Activated naive CD8-positive, alpha-beta T cell treated with anti-CD3 and anti-CD28 coated beads for 36 hours (primary cell): ENCODE measurements at places on chromosomes 16 and 17. TPM values are rescaled to one million over a fixed set of nuclear protein-coding genes. Genes with fewer than 3 reads are reported as not detected.

Gene IL17C
- not detected for total RNA-seq

Gene SRCIN1
- total RNA-seq, result 0.37 TPM

Gene MTSS2
- 6.9 TPM for total RNA-seq

Gene ABAT
- total RNA-seq, result 4.8 TPM

Gene DCXR
- total RNA-seq, result 93.3 TPM

Gene TMEM132E
- not detected for total RNA-seq

Gene ADAM11
- total RNA-seq, result 0.10 TPM

Gene CNGB1
- total RNA-seq, result not detected

Gene CFAP52
- total RNA-seq, result not detected

Gene WFIKKN1
- not detected for total RNA-seq

Gene ZFP3
- total RNA-seq, result 2.3 TPM

GRCh38 chr17:80035687-80035936 lies at the start of gene TBC1D16:
TBC1D16 (minus strand) TSS chr17:80035872; CDS start chr17:80013547, 22,325 bp downstream.
- DNase-seq, result peak; percentile 73

GRCh38 chr17:1470071-1470754 lies 14.2 kb upstream of the CRK start:
- no peak for DNase-seq

- DNase-seq, result no peak
These were observed 9.3 kb upstream of the CDK3 start for GRCh38 chr17:75991396-75991795.

- DNase-seq, result no peak
These were observed 29.2 kb downstream of the SOCS3 start for GRCh38 chr17:78330570-78331224.

DNA sequence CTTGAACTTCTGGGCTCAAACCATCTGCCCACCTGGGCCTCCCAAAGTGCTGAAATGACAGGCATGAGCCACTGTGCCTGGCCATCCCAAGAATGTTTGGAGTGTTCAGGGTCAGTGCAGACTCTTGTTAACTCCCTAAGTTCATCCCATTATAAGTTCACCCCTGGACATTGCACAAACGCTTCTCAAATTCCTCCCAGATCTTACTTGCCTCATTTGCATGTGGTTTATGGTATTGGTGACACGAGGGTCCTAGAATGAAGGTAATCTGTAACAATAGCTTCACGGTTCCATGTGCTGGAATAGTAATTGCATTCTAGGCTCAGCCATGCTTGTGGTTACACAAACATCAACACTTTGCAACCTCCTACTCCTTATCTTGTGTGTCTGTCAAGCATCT lies 5.0 kb upstream of the CCDC42 start:
- DNase-seq, result no peak

DNA sequence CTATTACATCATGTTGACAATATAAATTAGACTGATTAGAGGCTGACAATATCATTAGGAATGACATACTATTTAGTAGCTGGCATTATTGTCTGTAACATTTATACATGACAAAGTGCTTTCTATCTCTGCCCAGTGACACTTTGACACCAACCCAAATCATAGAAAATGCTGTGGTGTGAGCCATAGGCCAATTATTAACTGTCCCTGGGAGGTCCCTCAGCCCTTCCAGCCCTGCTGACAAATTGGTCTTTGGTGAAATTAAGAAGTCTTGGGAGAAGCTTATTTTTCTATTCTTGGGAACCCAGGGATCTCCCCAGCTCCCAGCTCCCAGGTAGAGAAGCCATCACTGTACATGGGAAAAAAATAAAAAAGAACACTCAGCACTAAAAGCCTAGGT lies 179.6 kb downstream of the AIPL1 start:
- DNase-seq, result no peak

GRCh38 chr16:77790912-77791311 lies 2.5 kb downstream of the VAT1L start:
- no peak for DNase-seq

GRCh38 chr17:70276906-70277305 lies 107.6 kb downstream of the KCNJ2 start:
- no peak for DNase-seq

DNA sequence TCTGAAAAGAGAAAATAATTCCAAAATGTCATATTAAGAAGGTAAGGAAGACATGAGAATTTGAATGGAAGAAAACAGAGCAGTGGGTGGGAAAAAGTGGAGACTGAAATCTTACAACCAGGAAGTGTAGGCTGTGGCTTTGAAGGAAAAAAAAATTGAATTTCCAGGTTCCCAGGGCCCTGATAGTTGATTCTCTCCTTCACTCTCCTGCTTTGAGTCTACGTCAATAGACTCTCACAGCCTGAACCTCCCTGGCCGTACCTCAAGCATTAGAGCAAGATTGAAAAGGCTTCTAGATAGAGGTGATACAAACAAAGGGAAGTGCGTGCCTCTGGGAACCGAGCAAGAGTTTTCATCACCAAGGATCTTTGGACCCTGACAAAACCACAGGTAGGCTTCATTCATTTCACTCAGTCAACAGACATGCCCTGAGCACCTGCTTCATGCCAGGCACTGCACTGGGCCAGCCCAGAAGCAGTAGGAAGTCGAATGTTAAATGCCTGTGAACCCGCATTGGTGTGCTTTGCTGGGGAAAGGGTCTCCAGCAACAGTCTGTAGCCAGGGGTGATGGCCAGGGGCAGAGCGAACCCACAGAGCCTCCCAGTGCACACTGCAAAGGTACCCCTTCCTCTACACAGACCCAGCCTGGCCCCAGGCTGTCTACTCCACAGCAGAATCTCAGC lies 163.9 kb downstream of the SLC39A11 start:
- DNase-seq, result no peak

- no peak for DNase-seq
These were observed 74.1 kb downstream of the SNX11 start for GRCh38 chr17:48181653-48182052.

DNA sequence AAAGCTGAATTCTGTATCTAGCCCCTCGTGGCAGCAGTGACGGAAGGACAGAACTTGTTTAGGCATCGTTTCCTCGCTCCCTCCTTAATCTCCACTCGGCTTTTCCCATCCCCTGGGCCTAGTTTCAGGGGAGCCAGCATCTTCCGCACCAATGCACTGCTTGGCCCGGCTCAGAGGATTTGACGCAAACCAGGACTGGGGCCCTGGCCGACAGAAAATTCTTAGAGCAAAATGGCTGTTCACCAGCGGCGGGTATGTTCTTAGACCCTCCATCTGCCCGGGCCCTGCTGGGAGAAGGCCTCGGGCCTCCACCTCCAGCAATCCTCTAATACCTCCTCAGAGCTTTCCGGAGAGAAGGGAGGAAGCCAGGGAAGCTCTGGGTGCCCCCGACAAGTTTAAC lies 54.6 kb downstream of the TBC1D16 start:
- no peak for DNase-seq

DNA sequence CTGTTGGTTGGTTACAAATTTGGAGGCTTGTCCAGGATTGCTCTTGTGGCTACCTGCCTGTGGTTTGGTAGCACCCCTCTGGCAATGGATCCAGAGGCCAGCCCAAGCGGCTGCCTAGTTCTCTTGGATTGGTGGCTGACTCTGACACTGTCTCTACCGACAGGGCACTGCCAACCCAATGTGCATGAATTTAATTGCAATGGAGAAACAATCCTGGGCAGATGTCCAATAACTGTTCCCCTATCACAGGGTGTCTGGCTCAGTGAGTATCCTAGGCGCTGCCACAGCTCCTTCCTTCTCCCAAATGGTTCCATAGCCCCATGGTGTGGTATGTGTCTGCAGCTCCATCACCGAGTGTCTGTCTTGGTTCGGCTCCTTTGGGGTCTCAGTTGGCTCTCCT lies 19.5 kb downstream of the N4BP1 start:
- no peak for DNase-seq
